ENCODE measurements at places on chromosomes 2 and 18. TPM values are rescaled to one million over a fixed set of nuclear protein-coding genes. Genes with fewer than 3 reads are reported as not detected.

TACR1 gene
- total RNA-seq, result not detected

CD28 gene
- total RNA-seq, result 165 TPM

RAB6C gene
- total RNA-seq, result not detected

GRCh38 chr2:199259671-199260070 is 198.1 kb downstream of the SATB2 start:
- DNase-seq, result no peak
- H3K4me3 ChIP-seq, result no peak overlapping the region
- H3K27ac ChIP-seq, result no peak overlapping the region
- no peaks in the 10 kb centered on the region for H3K36me3 ChIP-seq

DNA sequence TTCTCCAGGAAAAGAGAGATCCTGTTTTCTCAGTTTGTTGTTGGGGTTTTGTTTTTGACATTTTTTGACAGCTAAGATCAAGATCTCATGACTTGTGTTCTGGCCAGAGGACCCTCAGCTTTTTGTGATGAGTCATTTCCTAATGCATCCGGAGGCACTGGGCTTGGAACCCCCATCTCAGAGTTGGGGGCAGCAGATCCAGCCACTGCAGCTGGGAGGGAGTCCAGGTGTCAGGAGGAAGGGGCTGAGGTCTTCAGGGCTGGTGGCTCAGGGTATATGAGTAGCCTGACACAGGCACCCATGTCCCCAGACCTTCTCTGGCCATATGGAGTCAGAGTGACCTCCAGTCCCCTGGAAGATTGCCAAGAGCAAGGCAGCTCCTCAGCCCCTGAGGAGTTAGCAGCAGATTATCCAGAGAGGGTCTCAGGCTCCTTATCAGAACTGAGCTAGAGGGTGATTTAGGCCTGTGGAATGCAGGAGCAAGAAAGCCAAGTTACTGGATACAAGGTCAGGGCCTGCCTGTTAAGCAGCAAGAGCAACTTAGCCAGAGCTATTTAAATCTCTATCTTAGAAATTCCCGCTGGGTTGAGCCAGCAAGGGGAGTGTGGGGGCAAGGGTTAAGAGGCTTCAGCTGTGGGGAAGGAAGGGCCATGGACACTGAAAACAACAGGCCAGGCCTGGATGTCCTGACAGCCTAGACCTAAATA is 62.4 kb downstream of the TANC1 start:
- no peak overlapping the region for H3K4me3 ChIP-seq
- H3K4me1 ChIP-seq, result no peaks in the 10 kb centered on the region
- no peaks in the 10 kb centered on the region for H3K36me3 ChIP-seq
- no peak for DNase-seq

Data from activated naive CD4-positive, alpha-beta T cell treated with anti-CD3 and anti-CD28 coated beads for 36 hours (primary cell).